ENCODE measurements at places on chromosomes 7 and 10.

DNA sequence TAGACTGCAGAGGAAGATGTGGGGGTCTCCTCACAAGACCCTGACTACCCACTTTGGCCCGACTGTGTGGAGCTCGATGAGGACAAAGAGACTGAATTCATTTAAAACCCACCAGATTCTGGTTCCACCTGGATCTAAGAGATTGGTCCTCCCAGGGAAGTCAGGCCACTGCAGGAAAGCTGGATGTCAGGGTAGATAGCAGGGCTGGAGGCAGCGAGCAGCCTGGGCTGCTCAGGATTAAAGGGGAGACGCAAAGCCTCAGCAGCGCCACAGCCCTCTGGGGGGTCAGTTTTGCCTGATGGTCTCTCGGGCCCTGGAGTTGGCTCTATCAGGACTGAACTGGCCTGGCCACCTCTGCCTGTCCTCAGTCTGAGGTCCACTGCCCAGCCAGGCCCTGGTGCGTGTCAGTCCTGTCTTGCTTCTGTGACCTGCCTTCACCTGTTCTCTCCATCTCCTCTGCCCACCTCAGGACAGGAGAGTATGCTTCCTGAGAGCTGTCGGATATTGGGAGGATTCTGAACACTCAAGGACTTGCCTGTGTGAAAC, 12.2 kb upstream of the KLRG2 start:
- DNase-seq: no peak

GRCh38 chr7:148234715-148235114, 355.9 kb upstream of the C7orf33 start:
- DNase-seq: no peak

DNA sequence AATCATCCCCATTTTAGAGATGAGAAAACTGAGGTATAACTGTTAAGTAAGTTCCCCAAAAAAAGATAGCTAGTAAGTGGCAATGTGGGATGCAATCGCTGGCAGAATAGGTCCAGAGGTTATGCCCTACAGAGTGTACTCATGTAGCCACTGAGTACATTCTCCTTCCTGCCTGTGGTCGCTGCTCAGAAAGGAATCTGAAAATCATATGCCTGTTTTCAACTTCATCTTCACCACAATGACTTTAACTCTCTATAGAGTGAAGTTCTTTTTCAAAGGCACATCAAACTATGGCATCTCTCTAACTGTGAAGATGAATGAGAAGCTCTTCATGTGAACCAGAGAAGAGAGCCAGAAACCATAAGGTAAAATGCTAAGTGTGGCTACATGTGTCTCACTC, 162.2 kb upstream of the SLC25A13 start:
- no peak for DNase-seq

DNA sequence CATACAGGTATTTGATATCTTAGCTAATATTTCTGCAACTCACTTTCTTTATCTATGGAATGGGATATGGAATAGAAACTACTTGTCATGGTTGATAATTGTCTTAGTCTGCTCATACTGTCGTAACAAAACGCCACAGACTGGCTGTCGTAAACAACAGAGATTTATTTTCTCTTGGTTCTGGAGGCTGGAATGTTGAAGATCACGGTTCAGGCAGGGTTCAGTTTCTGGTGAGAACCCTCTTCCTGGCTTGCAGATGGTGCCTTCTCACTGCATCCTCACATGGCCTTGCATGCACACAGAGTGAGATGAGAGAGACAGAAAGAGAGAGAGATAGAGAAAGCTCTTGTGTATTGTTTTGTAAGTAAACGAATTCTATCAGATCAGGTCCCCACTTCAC, 332.7 kb upstream of the MAGI2 start:
- DNase-seq: no peak

GRCh38 chr10:130416334-130417150, 280.4 kb downstream of the GLRX3 start:
- DNase-seq: no peak
